ENCODE measurements at places on chromosomes 4 and X.
A peak's percentile ranks its signal among the peaks of the same experiment; 100 is the strongest.

GRCh38 chr4:143451186-143451585 lies 62.3 kb upstream of the SMARCA5 start:
- DNase-seq: no peak

GRCh38 chrX:153821066-153821465 lies 9.3 kb downstream of the PDZD4 start:
- DNase-seq: no peak

DNA sequence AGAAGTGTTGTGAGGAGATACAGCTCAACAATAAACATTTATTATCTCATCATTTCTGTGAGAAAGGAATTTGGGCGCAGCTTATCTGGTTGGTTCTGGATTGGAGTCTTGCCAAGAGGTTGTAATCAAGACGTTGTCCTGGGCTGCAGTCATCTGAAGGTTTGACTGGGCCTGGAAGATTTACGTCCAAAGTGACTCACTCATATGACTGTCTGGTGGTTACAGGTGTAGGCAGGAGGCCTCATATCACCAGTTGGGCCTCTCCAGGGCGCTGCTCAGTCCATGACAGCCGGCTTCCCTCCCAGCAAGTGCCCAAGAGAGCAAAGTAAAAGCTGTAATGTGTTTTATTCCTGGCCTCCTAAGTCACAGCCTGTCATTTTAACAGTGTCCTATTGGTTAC lies 106.3 kb downstream of the USP46 start:
- no peak for DNase-seq

GRCh38 chr4:8308856-8309771 lies 39.6 kb downstream of the HTRA3 start:
- no peak for DNase-seq

DNA sequence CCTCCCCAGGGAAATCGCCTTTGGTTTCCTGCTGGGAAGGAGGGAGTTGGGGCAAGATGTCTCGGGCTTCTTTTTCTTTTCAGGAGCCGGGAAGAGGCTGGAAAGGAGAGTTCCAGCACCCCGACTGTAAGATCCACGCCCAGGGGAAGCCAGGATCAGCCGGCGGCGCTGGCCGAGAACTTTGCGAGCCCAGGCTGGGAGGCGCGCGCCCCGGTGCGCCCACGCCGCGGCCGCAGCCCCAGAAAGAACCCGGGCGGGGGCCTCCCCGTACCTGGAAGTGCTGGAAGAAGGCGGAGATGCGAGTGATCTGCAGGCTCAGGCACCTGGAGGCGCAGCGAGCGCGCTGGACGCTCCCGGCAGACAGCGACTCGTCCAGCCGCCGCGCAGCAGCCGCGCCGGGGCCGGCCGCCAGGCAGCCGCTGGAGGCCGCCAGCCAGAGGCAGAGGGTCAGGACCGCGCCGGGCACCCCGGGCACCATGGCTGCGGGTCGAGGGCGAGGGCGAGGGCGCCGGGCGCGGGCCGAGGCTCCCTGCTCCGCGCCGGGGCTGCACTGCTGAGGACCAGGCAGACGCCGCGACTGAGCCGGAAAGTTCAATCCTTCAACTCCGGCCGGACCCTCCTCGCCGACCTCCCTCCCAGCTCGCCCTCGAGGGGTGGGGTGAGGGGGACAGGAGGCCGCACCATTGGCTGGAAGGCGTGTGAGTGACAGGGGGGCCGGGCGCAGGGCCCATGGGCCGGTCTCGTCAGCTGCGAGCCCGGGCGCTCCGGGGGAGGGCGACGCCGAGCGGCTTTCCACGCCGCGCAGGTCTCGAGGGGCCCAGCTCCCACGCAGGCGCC lies at the start of gene ANOS1:
ANOS1 (minus strand) TSS at position 579 of the 837 bp plus-strand sequence; CDS start at position 478, 101 bp downstream.
- DNase-seq: peak; percentile 8

DNA sequence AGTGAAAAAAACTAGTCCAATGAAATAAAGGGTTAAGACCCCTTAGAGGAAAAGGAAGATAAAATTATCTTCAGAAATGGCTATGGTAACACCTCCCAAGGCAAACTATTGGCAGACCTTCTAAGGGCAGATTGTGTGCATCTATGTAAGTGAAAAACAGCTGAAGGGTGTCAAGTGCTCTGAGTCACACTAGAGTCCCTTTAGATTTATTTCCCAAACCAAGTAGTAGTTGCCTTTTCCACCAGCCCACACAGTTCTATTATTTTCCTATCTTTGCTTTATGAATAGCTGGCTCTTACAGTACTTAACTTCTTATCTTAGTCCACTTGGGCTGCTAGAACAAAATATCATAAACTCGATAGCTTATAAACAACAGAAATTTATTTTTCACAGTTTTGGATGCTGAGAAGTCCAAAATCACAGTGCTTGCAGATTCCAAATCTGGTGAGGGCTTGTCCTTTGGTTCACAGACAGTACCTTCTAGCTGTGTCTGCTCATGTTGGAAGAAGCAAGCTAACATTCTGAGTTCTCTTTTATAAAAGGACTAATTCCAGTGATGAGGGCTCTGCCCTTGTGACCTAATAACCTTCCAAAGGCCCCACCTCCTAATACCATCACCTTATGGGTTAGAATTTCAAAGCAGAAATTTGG lies 143.6 kb downstream of the GRID2 start:
- no peak for DNase-seq

DNA sequence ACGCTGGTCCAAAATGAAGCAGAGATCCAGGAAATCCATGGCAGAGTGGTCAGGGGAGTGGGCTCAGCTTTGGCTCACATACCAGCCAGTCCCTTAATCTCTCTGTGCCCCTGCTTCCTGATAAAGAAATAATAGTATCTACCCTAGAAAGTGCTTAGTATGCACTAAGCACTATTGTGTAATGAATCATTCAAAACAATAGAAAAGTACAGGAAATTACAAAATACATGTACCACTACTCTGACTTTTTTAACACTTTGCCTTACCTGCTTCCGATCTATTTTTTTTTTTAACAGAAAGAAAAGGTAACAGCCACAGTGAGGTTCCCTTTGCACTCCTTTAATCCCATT lies 49.9 kb downstream of the TBC1D9 start:
- DNase-seq: no peak

- peak; percentile 54 for DNase-seq
Observed at GRCh38 chrX:133448512-133449076, 33.3 kb upstream of the GPC4 start.

- DNase-seq: peak; percentile 32
Observed at GRCh38 chrX:27599928-27600327, 9.8 kb downstream of the DCAF8L2 start.
